ENCODE measurements at places on chromosomes 4 and X.

DNA sequence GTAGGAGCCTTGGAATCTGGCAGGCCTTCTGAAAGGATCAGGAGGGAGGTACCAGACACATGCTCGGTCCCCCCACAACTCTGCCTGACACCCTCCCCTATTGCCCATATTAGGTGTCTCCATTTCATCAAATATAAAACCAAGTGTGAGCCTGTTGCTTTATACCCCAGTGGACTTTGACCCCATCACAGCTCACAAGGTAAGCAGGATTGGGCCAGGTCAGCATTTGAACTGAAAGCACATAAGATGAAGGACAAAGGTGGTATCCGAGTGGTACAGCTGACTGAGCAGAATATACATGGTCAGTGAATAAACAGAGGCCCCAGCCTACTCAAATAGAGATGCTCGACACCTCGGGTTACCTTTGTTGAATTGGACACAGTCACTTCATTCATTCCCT lies 20.0 kb downstream of the SLC25A43 start:
- no peak for DNase-seq

DNA sequence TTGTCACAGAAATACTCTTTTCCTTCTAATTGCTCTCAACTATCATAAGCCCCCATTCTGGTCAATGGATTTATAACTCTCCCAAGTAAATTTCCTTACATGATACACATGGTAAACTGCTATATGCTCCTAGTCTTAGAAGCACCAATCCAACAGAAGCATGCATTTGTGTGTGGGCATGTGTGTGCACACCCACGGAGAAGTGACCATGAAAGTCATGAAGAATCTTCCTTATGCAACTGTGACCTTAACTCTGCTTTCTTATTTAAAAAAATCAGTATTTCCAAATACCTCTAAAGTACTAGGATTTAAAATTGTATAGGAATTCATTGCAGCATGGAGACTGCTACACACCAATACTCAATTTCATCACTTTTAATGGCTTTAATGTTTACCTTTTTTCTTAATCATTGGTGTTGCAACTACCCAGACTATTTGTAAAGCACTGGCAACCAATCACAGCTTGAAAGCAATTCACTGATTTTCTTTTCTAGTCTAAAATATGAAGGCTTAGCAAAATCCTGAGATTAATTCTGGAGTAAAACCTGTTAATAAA lies 47.6 kb downstream of the MAML3 start:
- DNase-seq = no peak

- no peak for DNase-seq
Observed at GRCh38 chrX:38891641-38892413, 90.6 kb downstream of the MID1IP1 start.

DNA sequence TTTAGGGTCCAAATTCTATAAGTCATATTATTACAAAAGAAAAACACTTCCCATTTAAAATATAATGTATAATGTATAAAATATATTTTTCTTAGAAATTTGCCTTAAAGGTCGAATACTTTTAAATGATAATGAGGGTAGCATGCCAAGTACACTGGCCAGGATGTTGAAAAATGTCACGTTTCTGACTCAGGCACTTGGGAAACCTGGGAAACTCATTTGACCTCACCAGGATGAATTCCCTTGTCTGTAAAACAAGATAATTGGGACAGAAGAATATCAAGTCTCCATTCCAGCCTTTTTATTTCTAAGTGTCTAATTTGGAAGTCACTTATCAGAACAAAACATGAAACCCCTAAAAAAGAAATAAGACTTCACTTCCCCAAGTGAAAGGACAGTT lies 3.4 kb upstream of the SLC39A8 start:
- no peak for DNase-seq

DNA sequence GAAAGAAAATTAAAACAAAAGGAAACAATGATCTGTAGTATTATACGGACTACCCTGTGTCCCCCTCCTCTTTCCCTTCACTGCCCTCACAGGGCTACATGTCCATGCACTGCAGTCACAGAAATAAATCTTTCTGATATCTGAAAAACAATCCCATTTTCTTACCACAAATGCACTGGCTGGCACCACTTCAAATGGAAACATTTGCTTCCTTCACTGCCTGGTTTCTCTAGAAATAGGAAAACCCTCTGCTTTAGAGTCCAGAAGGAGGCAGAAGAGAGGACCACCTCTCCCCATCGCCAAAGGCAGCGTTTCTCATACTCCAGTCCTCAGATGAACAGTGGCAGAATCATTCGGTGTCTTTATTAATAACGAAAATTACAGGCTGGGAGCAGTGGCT lies 98.2 kb downstream of the GRIA3 start:
- no peak for DNase-seq
